Esophagus squamous epithelium (tissue), 5 donors: ENCODE measurements at places on chromosomes 7 and 10.

- DNase-seq: no peak
Observed at GRCh38 chr10:127698886-127699285, 38.1 kb upstream of the FOXI2 start.

DNA sequence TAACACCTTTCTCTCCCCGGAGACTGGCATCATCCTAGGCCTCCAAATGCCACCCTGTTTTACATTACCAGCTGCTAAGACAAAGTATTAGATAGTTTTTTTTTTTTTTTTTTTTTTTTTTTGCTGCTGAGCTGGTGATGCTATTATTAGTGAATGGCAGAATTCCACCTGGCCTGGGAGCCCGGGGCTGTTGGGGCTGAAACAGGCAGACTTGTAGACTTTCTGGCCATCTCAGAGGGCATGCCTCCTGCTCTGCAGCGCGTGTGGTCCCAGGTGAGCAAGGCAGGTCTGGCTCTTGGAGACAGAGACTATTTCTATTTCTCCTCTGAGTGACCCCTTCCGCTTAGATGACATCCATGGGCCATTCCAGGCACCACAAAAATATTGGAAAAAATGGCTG lies 104.2 kb downstream of the EMX2 start:
- DNase-seq: no peak

- DNase-seq: no peak
Observed at GRCh38 chr10:45378914-45379726, 5.1 kb downstream of the ALOX5 start.

GRCh38 chr7:67463316-67463715 lies 466.7 kb downstream of the TYW1 start:
- DNase-seq: no peak

DNA sequence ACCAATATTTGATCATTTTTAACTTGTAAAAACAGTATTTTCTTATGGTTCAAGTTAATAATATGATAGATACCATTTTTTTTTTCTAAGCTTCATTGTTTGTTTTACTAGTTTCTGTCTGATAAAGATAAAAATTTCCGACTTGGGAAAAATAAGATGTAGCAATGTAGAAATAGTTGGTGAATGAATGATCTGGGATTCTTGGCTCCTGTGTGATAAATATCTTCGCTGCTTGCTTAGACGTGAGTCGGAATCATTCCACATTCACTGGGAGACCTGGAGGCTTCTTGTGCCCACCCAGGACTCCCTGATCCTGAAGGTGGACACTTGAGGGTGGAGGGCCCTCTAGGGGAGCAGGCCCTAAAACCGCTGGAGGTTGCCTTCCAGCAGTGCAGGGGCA lies 47.9 kb downstream of the EXOC4 start:
- no peak for DNase-seq
